Kidney glomerular epithelial cell (primary cell): ENCODE measurements at places on chromosomes 5 and 9.

- DNase-seq = no peak
These were observed 6.4 kb upstream of the P4HA2 start for GRCh38 chr5:132233811-132234683.

- no peak for DNase-seq
These were observed 1088.6 kb downstream of the MAT2B start for GRCh38 chr5:164593982-164594381.

- DNase-seq = no peak
These were observed 34.0 kb upstream of the HOMER1 start for GRCh38 chr5:79547982-79548381.

GRCh38 chr5:126846744-126847455 lies 70.0 kb downstream of the LMNB1 start:
- no peak for DNase-seq

- no peak for DNase-seq
These were observed 185.7 kb downstream of the ESM1 start for GRCh38 chr5:54799645-54800044.

- DNase-seq = no peak
These were observed 1091.3 kb upstream of the CDH6 start for GRCh38 chr5:30102185-30102584.

GRCh38 chr9:126722922-126723806 lies 81.7 kb upstream of the ZBTB43 start:
- no peak for DNase-seq

- no peak for DNase-seq
These were observed 2.9 kb downstream of the PLCXD3 start for GRCh38 chr5:41507501-41507900.

DNA sequence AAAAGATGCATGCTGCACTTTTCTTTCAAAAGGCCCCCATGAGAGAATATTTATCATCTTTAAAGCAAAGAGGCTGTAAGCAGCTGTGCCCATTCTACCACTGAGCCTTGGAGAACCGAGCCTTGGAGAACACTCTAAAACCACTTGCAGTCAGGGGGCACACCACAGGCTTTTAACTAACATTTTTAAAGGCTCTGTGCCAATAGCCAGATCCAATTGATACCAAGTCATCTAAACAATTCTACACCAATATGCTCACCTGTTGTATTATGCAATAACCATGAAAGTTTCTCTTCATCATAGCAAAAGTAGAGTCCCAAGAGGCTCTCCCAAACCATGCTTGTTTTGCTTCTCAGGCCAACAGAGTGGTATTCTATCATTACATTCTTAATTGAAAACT lies 1090.5 kb upstream of the SEMA6A start:
- DNase-seq = no peak

- DNase-seq = no peak
These were observed 60.4 kb downstream of the DEPDC1B start for GRCh38 chr5:60639544-60639943.

- no peak for DNase-seq
These were observed 253.9 kb upstream of the RGMB start for GRCh38 chr5:98519571-98519970.

DNA sequence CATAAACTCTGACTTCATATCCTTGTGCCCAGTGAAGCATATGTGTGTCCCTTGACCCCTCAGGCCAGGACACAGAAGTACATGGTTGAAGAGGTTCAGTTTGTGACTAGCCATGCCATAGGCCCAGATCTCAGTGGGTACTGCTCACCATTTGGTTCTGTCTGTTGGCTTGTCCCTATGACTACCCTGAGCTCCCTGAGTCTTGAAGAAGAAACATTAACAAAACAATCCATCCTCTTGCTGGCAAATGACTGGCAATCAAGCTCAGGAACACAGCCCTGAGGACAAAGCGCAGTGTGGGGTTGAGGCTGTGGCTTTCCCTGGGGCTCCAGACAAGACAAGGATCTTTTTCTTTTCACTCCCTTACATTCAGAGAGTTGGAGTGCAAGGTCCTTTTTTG lies 46.3 kb downstream of the TNFAIP8 start:
- peak; percentile 6 for DNase-seq

GRCh38 chr5:55518831-55519390 lies 15.9 kb downstream of the PLPP1 start:
- no peak for DNase-seq

GRCh38 chr9:69173497-69173890 lies 583 bp upstream of the TJP2 start:
- peak; percentile 38 for DNase-seq

DNA sequence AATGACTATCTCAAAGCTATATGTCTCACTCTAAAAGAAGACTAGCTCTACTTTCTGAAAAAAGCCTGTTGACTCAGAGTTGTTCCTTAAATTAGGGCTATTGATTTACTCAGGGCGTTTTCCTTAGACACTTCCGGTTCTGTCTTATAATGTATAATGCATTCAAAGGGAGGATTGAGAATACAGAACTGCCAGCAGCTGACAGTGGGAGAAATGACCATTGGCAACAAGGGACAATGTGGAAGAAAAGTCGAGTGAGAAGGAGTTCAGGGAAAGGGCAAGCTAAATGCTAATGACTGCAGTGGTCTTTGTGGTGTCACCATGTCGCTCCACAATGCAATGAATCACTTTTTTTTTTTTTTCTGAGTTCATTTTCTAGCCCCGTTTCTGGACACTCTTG lies 65.7 kb upstream of the ANKH start:
- DNase-seq = no peak

GRCh38 chr9:3698531-3698930 lies 172.7 kb upstream of the RFX3 start:
- DNase-seq = no peak

DNA sequence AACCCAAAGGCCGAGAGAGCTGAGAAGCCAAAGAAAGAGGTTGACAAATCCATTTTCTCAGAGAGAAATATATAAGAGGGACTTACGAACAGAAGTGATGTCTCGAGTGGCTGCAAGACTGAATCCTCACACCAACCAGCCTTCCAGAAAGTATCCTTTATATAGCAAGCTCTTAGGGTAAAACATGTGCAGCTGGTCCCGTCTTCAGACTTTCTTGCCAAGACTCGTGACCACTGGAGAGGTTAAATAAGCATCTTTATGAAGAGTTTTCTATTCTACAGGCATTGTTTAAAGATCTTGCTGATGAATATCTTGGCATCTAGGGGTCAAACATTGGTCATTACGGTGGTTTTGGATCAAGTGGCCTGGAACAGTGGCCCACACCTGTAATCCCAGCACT lies 16.9 kb upstream of the SLC22A4 start:
- no peak for DNase-seq

GRCh38 chr9:109990541-109990940 lies 210.5 kb downstream of the PALM2AKAP2 start:
- no peak for DNase-seq

DNA sequence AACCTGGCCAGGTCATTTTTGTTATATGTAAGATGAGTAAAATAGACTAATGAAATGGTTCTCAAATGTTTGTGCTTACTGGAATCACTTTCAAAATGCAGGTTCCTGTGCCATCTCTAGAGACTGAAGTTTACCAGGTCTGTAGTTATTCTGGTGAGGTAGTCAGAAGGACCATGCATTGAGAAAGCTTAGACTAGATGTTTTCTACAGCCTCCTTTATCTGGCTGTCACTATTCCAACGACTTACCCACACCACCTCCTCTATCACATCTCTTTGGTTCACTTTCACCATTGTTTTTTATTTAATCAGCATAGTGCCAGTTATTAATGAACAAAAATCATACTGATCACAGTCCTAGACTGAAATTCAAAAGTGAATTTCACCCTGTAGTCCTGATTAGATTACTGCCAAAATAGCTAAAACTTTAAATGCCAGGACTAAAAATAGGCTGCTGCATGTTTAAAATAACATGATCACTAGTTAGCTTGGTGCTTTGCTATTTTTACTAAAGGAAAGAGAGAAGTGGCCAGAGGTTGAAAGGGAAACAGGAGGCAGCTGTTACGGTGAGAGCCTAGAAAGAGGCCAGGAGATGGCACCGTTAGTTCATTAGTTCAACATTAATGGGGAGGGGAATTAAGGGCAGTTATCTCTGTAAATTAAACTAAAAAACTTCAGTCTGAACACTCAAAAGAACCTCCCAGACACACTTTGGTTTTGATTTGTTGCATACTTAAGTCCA lies 13.9 kb upstream of the FNIP1 start:
- DNase-seq = peak; percentile 15

DNA sequence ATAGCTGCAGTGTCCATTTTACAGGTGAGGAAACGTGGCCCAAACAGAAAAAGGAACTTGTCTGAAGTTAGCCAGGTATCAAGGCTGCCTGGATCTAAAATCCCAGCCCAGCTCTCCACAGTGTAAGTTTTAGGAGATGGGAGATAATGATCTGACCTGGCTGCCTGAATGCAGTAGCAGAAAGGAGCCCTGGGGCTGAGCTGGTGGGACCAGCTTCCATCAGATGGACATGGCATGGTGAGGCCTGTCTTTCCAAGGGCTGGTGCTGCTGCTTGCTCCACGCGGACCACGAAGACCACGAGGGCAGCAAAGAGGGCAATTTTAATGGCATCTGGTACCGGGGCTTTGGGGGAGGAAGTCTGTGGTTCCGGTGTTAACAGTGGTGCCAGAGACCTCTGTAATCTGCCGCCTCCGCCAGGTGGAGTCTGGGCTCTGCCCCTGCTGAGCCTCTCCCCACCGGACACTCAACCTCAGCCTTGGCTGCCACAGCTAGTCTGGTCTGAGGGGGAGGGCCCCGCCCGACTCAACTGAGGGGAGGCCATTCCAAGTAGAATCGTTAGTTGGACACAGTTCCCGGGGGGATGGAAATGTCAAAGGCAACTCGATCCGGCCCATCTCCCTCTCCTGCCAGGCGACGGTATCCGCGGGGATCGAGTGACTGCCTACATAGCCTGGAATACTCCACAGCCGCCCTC lies 650 bp downstream of the MYORG start:
- DNase-seq = peak; percentile 33

GRCh38 chr9:68644831-68645230 lies 60.2 kb upstream of the PIP5K1B start:
- no peak for DNase-seq

- DNase-seq = no peak
These were observed 573.6 kb upstream of the ARRDC3 start for GRCh38 chr5:91956738-91957137.

DNA sequence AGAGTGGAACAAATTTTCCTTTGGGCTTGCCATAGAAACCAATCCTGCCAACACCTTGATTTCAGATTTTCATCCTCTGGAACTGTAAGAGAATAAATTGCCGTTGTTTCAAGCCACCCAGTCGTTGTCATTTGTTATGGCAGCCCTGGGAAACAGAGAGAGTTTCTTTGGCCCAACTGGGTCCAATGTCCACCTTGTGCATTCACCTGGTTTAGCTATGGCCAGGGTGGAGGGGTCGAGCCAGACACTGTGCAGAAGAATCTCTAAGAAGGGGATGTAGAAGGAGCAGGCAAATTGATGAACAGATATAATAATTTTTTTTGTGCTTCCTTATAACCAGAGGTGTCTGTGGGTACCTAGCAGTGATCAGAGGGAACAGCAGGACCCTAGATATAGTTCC lies 9.8 kb downstream of the KIF4B start:
- no peak for DNase-seq

GRCh38 chr9:133760713-133761290 lies 22.6 kb upstream of the SARDH start:
- DNase-seq = no peak

GRCh38 chr5:191036-191948 lies at the start of gene LRRC14B:
TSS of gene LRRC14B (plus strand) at chr5:191495. CDS start at chr5:191539, 44 bp downstream.
- no peak for DNase-seq

GRCh38 chr9:123359546-123359945 lies 3.5 kb downstream of the CRB2 start:
- no peak for DNase-seq

DNA sequence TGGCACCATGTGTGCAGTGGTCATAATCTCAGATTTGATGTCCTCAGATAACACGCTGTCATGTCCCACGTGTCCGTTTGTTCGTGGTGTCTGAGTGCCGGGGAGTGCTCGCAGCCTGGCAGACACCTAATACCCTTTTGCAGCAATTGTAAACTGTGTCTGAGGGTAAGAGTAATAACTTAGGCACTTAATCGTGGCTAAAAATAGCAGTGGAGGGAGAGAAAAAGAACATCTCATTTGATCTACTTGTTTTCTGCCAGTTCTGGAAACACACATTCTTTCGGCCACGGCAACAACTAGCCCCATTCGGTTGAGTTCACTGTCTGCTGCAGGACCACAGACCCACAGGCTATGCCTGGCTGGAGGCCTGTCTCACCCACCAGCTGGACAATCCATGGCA lies 16.5 kb downstream of the ADCY2 start:
- DNase-seq = no peak
